ENCODE measurements at places on chromosomes 7 and 10.

DNA sequence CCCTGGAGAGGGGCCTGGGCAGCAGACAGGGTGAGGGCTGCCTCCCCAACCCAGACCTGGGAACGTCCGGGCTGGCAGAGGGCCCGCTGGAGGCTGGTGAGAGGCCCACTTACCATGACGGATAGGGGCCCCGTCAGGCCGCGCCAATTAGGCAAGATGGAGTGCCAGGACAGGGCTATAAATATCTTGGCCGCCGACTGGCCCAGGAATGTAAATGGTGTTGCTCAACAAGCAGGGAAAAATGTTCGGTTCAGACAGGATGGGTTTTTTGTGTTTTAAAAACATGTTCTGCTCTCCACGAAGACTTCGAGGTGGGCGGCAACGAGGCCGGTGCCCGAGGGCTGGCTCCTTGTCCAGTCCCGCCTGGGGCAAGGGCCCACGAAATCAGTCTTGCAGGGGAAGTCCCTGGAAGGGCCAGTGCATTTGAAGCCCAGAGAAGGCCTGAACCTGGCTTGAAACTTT lies 35.8 kb upstream of the ELN start:
- DNase-seq, result peak; percentile 94

- DNase-seq, result no peak
These were observed 419.9 kb downstream of the ARL4A start for GRCh38 chr7:13107291-13107690.

DNA sequence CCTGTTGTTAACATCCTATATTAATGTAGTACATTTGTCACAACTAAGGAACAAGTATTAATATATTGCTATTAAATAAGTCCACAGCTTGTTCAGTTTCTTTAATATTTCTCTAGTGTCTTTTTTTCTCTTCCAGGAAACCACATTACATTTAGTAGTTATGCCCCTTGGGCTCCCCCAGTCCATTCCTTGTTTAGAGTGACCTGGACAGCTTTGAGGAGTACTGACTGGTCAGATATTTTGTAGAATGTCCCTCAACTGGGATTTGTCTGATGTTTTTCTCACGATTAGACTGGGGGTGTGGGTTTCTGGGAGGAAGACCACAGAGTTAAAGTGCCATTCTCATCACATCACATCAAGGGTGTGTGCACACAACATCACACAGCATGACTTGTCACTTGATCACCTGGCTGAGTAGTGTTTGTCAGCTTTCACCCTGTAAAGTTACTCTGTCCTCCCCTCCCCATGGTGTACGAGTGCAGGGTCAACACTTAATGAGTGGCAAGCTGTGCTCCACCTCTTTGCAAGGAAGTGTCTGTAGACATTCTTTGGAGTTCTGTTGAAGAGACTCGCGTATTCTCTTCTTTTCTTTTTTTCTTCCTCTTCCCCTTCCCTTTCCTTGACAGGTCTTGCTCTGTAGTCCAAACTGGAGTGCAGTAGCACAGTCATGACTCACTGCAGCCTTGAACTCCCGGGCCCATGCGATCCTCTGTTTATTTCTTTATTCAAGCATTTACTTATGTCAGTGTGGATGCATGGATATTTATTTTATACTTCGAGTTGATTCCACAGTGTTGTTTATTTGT lies 10.2 kb downstream of the LMTK2 start:
- peak; percentile 60 for DNase-seq

DNA sequence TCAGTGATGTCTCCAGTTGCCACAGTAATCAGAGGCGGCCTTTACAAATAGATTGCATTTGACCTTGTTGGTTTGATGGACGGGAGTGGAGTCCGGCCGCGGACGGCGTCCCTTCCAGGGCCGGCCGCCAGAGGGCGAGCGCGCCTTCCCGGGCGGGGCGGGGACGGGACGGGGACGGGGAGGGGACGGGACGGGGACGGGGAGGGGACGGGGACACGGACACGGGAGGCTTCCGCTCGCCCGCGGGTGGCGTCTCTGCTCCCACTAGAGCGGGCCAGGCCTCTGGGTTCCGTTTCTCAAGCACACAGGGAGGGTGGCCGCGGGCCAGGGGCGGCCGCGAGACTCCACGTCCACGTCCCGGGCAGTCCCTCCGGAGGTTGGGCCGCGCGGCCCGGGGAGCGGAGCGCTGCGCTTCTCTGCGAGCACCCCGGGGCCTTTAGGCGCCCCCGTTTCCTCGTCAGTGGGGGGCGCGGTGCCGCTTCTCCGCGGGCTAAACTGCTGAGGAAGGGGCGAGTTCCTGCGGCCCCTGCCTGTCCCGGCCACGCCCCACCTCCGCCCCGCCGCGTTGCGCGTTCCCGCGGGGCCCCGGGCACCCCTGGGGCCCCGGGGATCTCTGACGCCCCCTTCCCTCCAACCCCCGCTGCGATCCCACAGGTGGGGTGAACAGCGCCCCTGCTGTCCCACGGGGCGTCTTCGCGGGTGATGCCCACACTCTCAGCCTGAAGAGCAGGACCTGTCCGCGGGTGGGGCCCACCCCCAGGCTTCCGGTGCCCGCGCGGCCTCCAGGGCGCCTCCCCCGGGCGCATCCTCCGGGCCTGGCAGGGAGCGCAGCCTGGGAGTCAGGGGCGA lies 84.2 kb upstream of the MKI67 start:
- peak; percentile 19 for DNase-seq

DNA sequence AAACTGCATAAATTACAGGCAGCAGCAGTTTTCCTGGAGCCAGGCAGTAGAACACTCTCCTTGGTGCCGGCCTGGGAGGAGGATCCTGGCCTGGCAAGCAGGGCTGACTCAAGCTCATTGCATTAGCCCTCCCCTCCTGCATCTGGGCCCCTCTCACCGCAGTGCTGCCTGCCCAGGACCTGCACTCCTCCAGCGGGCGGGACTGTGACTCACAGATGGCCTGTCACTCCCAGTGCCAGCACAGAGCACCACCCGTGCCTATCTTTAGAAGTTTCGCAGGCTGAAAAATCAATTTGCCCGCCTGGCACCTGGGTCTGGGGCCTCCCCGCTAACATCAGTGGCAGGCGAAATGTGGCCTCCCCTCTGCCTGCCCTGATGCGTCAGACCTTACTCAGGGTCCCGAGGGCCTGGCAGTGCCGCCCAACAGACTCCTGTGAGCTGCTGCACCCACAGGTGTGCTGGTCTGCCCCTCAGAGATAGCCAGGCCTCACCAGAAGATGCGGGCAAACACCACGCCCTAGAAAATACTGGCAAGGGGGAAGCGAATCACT lies 123.8 kb downstream of the KCNMA1 start:
- DNase-seq, result peak; percentile 88

- no peak for DNase-seq
These were observed 18.8 kb upstream of the INSIG1 start for GRCh38 chr7:155278921-155279320.

- DNase-seq, result no peak
These were observed 17.3 kb downstream of the OPALIN start for GRCh38 chr10:96341219-96342182.

DNA sequence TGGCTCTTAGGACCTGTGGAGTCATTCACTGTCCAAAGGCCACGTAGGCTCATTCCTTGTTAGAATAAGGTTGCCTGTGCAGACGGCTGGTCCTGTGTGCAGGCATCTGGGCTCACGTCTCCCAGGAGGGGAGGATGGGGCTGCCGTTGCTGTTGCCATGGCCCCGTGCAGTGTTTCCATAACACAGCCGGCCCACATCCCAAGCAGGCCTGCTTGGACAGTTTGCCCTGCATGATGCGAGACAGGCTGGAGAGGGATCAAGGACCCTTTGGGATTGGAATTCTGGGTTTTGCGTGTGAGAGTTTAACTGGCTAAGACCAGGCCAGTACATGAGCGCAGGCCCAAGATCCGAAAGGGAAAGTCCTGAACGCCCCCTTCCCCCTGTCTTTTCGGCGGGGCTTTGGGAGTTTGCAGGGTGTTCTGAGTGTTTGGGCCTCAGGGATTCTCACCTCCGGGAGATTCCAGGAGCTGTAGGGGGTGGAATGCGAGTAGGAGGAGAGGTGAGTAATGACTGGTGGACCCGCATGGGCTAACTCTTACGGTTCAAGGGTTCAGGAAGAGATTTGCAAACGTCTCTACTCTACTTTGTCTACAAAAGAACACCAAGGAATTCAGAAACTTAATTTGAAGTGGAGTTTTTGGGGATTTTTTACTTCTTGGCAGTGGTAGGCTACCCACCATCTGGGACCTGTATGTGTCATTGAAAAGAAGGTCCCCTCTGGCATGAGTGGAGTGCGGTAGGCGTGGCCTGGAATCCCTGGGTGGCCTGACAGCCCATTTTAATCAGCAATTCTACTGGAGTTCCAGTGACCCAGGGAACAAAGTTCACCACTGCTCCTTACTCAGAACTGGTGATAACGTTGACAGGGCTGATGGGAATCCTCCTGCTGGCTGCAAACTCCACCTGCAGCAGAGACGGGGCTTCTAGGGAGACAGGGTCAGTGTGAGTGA lies 125.4 kb downstream of the ITIH5 start:
- DNase-seq, result no peak

GRCh38 chr7:87941138-87941537 lies 7.1 kb downstream of the ADAM22 start:
- DNase-seq, result no peak

- DNase-seq, result no peak
These were observed 3.3 kb downstream of the RADIL start for GRCh38 chr7:4880218-4880617.

DNA sequence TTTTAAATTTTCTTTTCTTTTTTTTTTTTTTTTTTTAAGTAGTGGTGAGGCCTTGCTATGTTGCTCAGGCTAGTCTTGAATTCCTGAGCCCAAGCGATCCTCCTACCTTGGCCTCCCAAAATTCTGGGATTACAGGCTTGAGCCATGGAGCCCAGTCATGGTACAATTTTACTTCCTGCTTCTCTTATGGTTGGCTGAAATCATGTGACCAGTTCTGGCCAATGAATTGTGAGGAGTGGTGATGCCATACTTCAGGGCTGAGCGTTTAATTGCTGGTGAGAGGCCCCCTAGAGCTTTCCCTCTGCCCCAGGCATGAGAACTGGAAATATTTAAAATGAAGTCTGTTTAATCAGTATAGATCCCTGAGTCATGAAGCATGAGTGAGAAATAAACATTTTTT lies 22.2 kb upstream of the BAIAP2L1 start:
- peak; percentile 43 for DNase-seq

DNA sequence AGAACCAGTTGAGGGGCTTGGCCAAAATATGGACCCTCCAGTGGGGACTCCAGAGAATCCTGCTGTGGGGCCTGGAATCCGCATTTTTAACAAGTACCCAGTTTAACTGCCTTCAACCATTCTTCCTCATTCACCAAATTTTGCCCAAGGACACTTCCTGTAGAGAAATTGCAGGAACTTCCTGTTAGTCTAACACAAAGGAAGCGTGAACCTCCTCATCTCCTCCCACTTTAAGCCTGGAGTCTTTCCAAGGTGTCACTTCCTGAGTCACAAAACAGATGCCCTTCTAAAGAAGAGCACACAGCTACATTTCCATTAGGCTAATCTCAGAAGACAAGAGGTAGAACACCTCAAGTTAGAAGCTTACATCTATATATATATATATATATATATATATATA lies 188.4 kb downstream of the PPP1R17 start:
- DNase-seq, result no peak

DNA sequence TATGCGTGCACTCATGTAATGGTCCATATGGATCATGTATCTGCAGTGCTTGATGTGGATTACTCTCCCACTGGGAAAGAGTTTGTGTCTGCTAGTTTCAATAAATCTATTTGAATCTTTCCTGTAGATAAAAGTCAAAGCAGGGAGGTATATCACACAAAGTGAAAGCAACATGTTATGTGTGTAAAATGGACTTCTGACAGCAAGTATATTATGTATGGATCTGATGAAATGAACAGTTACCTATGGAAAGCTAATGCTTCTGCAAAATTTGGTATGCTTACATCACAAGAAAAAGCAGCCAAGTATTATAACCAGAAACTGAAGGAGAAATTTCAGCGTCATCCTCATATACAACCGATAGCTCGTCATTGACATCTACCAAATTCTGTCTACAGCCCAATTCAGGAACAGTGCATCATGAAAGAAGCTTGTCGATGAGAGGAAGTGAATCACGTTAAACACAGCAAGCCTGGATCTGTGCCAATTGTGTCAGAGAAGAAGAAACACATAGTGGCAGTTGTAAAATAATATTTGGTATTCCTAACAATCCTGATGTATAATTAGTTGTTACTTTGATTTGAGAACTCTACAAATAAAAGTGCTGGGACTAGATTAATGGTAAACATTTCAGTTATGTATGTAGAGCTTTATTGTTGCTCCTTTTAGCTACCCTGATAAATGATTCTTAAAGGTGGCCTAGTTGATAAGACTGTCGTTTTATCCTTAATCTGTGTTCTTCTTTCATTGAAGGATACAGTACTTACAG lies 14.2 kb upstream of the SYPL1 start:
- peak; percentile 46 for DNase-seq

GRCh38 chr7:139825666-139826290 lies 3.3 kb upstream of the TBXAS1 start:
- DNase-seq, result peak; percentile 38

- DNase-seq, result no peak
These were observed 49.6 kb upstream of the TOMM7 start for GRCh38 chr7:22872096-22872807.

DNA sequence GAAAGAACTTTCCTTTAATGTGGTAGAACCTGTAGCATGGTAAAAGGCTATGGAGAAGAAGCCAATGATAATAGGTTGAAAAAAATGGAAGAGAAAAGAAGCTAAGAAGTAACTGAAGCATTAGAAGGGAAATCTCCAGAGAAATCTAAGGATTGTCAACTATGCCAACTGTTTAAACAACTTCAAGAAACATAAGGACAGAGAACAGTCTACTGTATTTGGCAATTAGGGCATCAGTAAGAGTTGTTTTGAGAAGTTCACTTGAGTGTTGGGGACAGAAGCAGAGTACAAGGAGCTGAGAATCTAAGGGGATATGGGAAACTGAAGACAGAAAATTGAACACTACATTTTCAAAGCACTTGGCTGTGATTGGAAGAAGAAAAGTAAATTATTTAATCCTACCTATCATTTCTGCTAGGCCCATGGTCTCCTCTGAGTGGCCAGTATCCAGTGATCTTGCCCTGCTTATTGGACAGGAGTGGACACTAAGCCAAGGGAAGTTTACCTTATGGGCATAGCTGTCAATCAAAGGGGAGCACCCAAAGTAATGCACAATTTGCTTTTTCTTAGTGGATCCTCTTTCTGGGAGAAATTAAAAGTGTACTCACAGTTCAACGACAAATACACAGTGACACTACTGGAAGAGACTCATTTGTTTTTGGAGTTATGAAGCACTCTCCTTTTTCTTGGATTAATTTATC lies 56.4 kb upstream of the CCDC71L start:
- peak; percentile 30 for DNase-seq
